Caki2 (cell line): ENCODE measurements at places on chromosomes 7 and 10.

GRCh38 chr10:70085975-70086613, 33.4 kb downstream of the MACROH2A2 start:
- no peak for DNase-seq

GRCh38 chr10:109957092-109957797, 33.9 kb upstream of the XPNPEP1 start:
- DNase-seq = no peak

DNA sequence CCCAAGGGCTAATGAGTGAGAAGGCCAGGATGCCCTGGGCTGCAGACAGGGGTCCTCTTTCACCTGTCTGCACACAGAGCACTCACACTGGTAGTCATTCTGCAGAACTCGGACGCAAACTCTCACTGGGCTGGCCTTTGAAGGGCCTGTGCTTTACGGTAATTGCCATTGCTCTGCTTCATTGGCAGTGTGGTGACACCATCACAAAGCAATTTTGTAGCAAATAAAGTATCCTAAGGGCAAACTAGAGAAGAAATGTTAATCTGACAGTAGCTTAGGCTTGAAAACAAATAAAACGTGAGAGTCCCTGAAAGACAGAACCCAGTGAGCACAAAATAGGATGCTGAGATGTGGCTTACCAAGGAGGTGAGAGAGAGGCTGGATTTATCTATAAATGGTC, 30.6 kb upstream of the FIGNL1 start:
- DNase-seq = no peak

- DNase-seq = no peak
Observed at GRCh38 chr7:40720416-40720815, 585.6 kb downstream of the SUGCT start.

GRCh38 chr7:140517546-140518369, 38.5 kb upstream of the MKRN1 start:
- DNase-seq = peak; percentile 79

DNA sequence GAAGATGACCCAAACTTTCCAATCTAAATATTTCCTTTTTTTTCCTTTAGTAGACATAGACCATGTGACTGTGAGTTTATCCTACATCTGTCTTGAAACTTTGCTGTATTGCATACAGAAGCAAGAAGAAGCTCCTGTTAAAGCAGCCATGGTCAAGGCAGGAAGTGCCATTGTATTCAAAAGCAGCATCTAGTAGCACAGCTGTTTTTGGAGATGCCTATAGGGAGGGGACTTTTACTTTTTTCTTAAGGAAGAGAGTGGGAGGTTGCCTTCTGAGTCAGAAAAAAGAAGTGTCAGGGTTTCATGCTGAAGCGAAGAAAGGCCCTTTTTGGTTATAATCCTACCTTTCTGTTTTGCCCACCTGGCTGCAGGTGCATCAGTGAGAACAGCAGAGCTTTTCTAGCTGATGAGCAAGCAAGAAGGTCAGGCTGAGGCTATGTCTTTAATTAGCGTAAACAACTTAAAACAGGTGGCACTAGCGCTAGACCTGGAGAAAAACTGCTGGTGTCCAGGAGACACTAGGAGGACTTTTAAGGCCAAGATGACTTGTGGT, 234.1 kb upstream of the AGK start:
- DNase-seq = no peak

DNA sequence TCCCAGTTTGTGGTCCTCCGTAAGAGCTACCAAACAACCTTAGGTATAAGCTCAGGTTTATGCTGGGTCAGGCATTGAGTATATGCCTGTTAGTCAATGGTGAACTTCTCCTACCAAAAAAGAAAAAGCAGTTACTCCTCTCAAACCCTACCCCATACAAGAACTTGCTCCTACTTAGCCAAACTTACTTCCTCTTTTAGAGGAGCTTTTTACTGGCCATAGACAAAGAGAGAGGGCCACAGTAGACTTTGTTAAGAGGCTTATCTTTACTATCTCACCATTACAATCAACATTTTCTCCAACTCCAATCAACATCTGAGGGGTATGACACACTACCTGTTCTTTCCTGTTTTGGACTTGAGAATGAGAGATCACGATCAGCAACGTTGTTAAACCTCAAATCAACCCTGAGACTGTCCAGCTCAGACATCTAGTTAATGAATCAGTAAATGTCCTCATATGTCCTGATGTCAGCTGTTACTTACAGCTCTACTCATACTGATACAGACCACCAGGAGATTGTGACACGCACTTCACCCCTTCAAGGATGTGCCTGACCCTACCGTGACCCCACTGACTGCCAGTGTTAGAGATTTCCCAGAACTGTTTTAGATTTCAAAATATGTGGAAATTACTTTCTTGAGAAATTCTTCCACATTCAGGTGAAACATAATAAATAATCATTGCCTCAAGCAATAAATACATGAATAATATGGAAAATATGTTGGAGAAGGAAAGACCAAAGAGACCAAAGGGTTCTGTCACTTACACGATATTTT, 18.4 kb upstream of the CCDC71L start:
- DNase-seq = peak; percentile 29

- DNase-seq = no peak
Observed at GRCh38 chr10:132572545-132572937, 35.0 kb downstream of the INPP5A start.

- DNase-seq = peak; percentile 79
Observed at GRCh38 chr10:10911471-10911921, 106.2 kb upstream of the CELF2 start.

DNA sequence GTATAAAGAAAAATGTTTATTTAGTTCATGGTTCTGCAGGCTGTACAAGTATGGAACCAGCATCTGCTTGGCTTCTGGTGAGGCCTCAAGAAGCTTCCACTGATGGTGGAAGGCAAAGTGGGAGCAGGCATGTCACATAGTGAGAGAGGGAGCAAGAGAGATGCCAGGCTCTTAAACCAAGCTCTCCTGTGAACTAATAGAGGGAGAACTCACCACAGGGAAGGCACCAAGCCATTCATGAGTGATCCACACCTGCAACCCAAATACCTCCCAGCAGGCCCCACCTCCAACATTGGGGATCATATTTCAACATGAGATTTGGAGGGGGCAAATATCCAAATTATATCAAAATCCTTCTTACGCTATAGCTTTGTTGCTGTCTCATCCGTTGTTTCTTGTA, 113.1 kb downstream of the CPED1 start:
- no peak for DNase-seq

- DNase-seq = no peak
Observed at GRCh38 chr7:17408904-17409290, 110.4 kb downstream of the AHR start.

DNA sequence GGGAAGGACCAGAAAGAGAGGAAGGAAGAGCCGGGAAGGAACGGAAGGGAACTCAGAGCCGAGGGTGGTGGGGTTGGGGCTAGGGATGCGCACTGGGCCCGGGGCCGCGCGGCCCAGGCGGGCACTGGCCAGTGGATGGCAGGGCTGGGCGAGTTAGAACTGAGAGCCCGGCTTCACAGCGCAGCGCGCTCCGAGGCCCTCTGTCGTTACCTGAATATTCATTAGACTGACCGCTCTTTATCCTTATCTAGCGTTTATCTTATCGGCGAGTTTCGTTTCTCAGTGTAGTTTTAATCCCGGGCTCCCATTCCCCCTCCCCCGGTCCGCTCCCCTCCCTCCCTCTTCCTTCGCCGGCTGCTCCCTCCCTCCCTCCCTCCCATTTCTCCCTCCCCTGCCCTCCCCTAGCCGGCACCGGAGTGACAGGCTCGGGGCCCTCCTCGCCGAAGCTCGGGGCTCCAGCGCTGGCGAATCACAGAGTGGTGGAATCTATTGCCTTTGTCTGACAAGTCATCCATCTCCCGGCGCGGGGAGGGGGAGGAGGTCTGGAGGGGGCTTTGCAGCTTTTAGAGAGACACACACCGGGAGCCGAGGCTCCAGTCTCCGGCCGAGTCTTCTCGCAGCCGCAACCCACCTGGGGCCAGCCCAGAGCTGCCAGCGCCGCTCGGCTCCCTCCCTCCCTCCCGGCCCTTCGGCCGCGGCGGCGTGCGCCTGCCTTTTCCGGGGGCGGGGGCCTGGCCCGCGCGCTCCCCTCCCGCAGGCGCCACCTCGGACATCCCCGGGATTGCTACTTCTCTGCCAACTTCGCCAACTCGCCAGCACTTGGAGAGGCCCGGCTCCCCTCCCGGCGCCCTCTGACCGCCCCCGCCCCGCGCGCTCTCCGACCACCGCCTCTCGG, at the start of gene PAX2:
PAX2 (plus strand) TSS at position 596 of the 895 bp plus-strand sequence. CDS start 679 bp downstream, outside the sequence.
- DNase-seq = peak; percentile 78

DNA sequence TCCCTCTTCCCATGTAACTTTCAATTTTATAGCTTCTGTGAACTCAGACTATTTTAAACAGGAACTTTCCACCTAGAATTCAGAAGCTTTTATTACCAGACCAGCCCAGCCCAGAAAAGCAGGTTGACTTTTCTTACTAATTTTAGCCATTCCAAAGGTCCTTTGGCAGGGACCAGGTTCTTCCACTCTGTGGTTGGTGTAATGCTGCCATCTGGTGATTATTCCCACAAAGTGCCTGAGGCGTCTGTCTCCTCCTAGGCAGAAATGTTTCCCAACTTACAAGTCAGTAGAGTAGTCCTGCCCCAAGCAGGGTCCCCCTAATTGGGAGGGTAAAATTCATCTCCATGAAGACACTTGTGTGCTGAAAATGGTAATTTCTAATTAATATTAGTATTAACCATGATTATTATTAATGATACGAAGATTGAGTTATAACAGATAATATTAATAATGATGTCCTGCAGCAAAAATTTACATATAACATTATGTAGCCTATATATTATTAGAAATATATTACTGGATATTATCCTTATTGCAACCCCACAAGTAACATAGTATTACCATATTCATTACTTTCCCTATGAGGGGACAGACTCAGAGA, 53.0 kb upstream of the PPP1R17 start:
- peak; percentile 29 for DNase-seq

DNA sequence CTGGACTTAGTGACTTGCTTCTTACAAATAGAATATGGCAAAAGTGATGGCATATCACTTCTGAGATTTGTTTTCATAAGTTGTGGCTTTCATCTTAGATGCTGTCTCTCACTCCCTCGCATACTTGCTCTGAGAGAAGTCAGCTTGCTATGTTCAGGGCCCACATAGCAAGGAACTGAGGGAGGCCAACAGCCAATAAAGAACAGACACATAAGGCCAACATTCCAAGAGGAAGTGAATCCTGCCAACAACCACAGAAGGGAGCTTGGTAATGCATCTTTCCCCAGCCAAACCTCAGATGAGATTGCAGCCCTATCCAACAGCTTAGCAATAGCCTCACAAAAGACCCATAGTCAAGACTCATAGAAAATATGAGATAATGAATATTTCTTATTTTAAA, 39.2 kb upstream of the DMTF1 start:
- DNase-seq = no peak

GRCh38 chr7:154748089-154748786, 254.7 kb downstream of the PAXIP1 start:
- no peak for DNase-seq

GRCh38 chr10:113113241-113113640, 163.2 kb downstream of the TCF7L2 start:
- no peak for DNase-seq

- no peak for DNase-seq
Observed at GRCh38 chr10:78175444-78176015, 141.9 kb downstream of the RPS24 start.

DNA sequence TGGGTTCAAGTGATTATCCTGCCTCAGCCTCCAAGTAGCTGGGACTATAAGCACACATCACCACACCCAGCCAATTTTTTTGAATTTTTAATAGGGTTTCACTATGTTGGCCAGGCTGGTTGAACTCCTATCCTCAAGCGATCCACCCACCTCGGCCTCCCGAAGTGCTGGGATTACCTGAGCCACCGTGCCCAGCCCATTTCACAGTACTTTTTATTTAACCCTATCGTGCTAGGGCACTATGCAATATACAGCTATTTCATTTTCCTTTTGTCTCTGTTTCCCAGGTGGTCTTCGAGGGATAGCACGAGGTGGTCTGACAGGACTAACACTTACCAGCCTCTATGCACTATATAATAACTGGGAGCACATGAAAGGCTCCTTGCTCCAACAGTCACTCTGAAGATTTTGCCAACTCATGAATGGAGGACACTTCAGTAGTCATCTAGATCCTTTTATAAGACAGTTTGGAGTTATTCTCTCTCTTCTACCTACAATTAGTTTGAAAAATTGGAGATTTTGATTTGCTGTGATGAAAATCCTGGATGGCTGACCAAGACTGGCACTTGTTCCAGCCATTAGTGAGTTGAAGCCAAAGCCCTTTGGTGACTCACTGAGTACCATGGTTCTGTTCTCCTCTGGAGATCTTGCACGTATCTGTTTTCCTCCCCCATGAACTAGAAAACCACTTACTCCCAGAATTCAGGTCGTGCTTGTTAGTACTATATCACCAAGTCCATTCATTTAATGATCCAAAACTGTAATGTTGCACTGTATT, 27.3 kb downstream of the NCOA4 start:
- no peak for DNase-seq

GRCh38 chr7:7938471-7938870, 30.1 kb upstream of the GLCCI1 start:
- no peak for DNase-seq

DNA sequence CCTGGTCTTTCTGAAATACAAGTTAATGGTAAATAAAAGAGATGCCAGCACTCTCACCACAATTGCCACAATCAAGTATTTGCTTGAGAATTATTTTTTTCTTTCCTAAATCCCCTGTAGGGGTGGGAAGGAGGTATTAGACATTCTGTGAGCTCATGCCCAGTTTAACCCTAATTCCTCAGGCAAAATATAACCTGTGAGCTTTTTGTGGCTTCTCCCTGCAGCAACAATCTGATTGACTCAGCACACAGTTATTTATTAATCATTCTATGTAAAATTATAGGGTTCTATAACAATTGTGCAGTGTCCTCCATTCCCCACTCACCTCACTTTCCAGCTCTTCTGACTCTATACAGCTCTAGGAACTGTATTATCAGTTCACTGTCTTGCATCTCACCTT, 66.3 kb downstream of the GLI3 start:
- DNase-seq = no peak

DNA sequence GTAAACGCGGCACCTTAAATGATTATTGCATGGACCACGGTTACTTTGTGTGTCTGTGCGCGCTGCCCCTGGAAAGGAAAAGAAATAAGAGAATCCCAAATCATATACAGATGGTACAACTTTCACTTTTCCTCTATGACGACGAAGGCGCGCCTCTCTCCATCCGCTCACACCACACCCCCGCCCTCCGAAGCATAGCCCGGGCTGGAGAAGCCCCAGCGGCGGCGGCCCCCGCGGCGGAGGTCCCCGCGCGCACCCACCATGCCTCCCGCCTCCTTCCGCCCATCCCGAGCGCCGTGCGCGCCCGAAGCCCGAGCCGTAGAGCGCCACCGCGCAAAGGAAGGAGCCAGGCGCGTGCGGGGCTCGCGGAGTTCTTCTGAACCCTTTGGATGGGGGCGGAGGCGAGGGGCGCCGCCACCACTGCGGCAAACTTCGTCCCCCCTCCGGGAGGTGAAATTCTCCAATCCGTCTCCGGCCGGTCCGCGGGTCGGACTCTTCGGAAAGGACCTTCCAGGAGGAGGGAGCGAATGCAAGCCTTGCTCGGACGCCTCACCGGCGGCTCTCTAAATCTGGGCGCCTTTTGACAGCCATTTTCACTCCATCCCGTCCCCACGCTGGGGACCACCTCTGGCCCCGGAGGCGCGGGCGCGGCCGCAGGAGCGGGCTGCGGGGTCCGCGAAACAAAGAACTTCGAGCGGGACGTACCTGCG, 588 bp downstream of the GLI3 start:
- DNase-seq = peak; percentile 69
